ENCODE measurements at places on chromosomes 5 and 9.

GRCh38 chr9:4618700-4619099 is 43.4 kb upstream of the PLPP6 start:
- no peak for DNase-seq

DNA sequence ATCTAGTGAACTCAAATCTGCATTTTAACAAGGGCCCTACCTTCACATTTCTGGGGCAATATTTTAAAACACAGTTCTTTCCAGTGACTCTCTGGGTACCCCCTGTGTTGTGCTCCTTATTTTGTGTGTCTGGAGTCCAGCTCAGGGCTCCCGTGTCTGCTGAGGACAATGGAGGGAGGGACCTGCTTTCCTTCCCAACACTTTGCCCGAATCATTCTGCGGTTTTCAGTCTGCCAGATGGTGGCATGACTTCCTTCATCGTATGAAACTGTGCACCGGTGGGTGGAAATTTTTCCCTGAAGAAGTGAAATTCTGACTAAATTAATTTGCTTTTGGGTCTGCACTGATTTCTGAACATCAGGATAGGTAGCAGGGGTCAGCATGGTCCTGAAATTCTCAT is 153.6 kb upstream of the CD180 start:
- no peak for DNase-seq

DNA sequence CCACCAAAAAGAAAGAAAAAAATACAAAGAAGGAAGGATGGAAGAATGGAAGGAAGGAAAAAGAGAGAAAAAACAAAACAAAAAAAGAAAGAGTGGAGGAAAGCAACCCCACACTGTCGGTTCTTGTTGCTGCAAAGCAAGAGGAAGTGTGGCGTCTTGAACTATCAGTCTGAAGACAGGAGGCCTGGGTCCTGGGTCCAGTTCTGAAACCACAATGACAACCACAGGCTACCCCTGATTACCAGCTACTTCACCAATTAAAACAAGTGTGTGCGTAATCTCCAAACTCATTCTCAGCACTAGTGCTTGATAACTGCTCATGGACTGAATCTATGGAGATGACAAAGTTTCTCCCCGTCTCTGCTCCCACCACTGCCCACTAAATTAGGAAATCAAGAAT is 93.7 kb downstream of the RASEF start:
- no peak for DNase-seq

- no peak for DNase-seq
These were observed 9.7 kb upstream of the SREK1 start for GRCh38 chr5:66134407-66134861.

DNA sequence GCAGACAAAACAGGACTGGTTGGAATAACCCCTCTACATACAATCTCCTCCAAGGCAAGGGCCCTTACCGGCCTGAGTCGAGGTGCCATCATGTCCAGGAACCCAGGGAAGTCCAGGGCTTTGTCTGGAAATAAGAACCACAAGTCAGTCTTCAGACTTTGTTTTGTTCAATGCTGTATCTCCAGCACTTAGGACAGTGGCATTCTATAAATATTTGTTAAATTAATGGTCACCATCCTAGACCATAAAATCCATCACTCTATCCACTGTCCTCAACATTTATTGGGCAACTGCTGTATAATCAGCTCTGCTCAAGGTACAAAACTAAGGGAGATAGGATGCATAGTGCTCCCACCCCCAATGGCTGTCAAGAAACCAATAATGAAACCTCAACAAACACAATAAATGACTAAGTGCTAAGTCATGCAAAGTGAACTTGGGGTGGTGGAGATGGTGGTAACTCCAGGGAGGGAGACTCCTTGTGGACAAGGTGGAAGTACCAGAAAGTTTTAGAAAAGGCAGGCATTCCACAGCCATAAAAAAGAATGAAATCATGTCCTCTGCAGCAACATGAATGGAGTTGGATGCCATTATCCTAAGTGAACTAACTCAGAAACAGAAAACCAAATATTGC is 5.0 kb downstream of the RELL2 start:
- peak; percentile 47 for DNase-seq

- DNase-seq = no peak
These were observed 194.6 kb downstream of the DENND1A start for GRCh38 chr9:123735376-123735775.

GRCh38 chr9:127250896-127251391 is 13.6 kb upstream of the GARNL3 start:
- no peak for DNase-seq

DNA sequence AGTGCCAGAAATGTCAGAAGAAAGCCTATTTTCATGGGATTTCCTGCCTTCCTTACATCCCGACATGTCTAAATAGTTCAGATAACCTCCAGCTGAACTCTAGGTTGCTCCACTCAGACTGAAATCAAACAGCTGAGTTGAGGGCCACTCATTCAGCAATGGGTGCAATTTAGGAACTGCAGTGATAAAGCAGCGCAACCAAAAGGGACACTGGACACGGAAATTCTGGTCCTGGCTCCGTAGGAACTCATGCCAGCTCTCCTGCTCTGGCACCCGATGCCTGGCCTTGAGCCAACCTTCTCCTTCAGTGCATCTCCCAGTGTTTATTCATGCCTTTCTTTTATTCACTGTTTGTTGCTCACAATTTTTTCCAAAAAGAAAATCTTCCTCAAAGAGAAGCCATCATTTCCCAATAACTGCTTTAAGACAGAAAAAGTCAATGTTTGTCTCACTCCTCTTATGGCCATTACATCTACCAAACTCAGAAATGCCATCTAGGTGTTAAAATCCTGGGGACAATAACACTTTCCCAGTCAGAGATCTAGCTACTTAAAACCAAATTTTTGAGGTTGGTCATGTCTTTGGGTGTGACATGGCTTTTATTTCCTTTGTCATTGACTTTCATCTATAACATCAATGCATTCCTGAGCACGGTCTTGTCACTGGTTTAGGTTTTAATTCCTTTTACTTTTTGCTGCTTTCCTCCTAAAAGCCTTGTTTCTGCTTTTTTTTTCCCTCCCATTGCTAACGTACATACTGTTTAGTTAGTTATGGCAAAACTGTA is 126.9 kb downstream of the PDE4D start:
- DNase-seq = no peak

DNA sequence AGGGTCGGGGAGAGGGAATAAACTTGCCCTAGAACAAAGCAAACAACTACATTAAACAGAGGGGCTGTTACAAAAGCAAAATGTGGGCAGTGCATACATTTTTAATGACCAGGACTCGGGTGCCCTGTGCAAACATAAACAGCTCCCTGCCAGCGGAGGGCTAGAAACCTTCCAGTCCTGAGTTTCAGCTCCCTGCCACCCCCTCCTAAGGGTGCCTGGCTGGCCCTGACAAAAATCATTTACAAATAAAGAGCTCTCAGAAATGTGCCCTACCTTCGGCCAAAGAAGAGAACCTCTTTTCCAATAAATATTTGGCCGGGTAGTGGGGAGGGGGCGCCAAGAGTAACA is 29.5 kb downstream of the FOXD1 start:
- DNase-seq = no peak

- no peak for DNase-seq
These were observed 72.8 kb downstream of the MED27 start for GRCh38 chr9:132006677-132007370.

Data from GM04503 (cell line).